ENCODE measurements at places on chromosomes 2 and 18.
A peak's percentile ranks its signal among the peaks of the same experiment; 100 is the strongest.

DNA sequence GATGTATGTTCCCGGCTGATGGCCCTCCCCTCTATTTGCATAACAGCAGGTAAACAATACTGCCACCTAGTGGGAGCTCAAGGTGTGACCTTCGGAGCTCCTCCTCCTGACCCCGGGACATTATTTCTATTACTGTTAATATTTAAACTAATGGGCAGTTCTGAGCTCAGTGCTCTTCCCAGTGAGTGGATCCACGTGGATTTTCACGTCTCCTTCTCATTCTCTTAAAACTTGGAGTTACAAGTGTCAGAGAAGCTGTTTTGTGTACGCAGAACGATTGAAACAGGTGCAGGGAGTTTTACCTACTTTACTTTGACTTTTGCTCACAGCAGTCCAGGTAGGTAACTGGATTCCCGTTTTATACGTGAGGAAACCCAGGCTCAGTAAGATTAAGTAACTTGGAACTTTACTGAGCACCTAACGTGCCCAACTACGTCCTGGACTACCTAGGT is 127.3 kb downstream of the PRKCE start:
- no peak for DNase-seq

GRCh38 chr2:207497596-207497995 is 32.2 kb upstream of the CREB1 start:
- DNase-seq = no peak

- no peak for DNase-seq
These were observed 25.0 kb upstream of the COPS8 start for GRCh38 chr2:237060534-237061312.

DNA sequence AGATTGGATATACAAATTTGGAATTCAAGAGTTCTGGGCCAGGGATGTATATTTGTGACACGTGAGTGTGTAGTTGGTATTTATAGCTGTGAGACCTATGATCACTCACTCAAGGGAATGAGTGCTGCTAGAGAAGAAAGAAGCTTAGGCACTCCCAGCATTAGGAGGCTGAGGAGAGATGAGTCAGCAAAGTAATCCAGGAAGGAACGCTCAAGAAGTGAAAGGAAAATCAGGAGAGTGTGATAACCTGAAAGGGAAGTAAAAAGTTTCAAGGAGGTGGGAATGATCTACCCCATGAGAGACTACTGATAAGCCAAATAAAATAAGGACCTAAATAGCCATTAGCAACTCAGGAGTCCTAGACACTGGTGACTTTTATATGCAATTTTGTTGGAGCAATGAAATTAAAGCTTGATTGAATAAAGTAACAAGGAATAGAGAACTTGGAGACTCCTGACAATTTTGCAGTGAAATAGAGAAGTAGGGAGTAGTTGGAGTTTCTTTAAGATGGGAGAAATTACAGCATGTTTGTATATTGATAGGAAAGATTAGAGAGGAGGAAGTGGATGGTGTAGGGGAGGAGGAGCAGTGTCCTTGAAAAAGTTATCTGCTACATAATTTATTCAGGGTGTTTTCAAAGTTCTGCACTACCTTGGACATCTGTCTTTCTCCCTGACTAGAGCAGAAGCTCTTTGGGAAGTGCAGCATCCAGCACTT is 89.9 kb downstream of the UBE2E3 start:
- no peak for DNase-seq

- peak; percentile 27 for DNase-seq
These were observed 31.2 kb downstream of the STAMBP start for GRCh38 chr2:73859721-73860586.

DNA sequence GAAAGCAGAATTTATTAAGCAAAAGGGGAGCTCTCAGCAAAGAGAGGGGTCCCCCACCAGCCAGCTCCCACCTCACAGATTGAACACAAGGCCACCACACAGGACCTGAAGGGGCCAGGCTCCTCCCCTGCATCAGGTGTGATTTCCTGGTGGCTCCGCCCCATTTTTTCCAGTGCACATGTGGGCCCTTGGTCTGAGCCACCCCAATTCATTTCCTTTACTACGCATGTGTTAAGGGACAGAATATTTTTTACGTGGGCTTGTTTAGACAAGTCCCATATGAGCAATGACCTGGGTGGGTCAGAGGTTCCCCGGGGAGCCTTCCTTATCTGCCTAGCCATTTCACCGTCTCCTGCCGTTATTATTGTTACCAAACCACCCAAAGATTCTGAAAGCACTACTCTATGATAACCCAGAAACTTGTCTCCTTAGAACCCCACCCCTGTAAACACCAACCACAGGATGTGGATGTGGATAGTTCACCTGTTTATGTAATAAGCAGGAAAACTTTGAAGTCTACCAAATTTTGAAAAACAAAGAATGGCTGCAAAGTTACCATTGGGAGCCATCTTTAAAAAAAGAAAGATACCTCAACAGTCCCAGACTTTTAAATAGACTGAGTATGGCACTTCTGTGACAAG is 191.7 kb downstream of the CD226 start:
- no peak for DNase-seq

GRCh38 chr2:65367524-65367923 is 64.9 kb downstream of the SPRED2 start:
- DNase-seq = peak; percentile 93

DNA sequence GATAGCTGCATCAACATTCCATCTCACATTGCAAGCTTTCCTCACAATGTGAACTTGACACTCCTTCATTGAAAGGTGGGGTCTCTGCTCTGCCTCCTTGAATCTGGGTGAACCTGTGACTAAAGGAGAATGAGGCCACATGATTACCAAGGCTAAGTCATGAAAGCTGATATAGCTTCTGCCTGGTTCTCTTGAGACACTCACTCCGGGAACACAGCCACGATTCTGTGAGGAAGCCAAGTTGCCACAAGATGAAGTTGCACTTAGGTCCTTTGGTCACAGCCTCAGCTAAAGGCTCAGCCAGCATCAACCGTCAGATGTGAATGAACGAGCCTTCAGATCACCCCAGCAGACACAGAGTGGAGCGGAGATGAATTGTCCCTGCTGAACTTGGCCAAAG is 94.7 kb upstream of the FAM136A start:
- DNase-seq = no peak

GRCh38 chr18:76453057-76453561 is 41.9 kb downstream of the ZNF516 start:
- no peak for DNase-seq
